ENCODE measurements at places on chromosomes 7 and 10.

DNA sequence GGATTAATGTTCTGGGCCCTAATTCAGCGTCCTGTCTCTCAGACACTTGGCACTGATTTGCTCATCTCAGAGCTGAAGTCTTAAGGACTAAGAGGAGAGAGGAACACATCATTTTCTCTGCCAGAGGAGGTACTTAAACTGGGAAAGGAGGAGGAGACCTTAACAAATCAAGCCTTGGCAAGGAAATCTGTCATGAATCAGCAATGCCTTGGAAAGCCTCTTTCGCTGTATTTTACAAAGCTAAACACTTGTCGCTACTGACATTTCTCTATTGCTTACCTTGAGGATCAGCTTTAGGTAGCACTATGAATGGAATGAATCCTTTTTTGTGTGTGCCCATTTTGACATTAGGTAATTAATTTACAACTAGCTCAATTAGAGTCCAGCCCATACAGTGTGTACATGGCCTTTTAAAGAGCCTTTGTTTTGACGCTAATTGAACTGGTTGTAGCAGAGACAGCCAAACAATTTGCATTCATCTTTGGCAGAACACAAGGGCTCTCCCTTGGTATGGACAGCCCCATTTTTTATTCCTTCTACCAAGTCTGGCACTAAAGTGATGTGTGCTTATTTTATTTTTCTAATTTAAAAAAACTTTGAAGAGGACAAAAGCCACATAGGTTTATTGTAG is 37.4 kb downstream of the AUTS2 start:
- no peak for DNase-seq

- DNase-seq, result no peak
Observed at GRCh38 chr10:20963721-20964595, 66.8 kb upstream of the NEBL start.

- peak; percentile 98 for DNase-seq
Observed at GRCh38 chr10:3095373-3096139, 28.2 kb downstream of the PFKP start.

- peak; percentile 60 for DNase-seq
Observed at GRCh38 chr10:64071218-64071617, 550.0 kb downstream of the REEP3 start.

DNA sequence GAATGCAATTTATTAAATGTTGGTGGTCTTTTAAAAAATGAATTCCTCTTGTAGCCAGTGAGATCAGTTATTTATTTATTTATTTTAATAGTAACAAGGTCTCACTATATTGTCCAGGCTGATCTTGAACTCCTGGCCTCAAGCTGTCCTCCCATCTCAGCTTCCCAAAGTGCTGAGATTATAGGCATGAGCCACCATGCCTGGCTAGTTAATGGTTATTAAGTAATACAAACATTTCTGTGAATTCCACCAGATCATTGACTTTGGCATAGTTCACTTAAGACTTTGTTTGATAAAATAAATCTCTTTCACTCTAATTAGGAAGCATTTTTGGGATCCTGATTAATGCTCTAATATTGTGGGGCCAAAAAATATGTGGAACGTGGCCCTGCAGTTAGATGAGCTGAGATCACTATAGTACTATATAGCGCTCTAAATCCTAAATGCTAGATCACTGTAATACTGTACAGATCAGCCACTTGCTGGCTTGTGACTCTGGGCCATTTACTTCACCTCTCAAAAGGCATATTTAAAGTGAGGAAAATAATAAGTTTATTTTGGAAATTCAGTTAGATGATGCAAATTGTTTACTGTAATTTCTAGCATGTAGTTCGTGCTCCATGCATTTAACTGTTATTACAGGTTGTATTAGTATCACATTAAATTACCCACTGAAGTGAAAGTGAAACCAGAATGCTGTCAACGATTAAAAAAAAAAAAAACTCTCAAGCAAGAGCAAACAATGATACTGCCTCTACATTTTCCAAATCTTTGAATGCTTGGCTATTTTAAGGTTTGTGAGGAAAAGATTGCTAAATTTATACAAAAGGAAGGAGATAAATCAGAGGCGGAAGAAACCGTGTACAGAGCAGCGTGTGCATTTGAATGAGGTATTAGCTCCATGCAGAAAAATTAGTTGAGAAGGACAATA is 15.9 kb upstream of the FAS start:
- DNase-seq, result no peak

- DNase-seq, result no peak
Observed at GRCh38 chr7:91570560-91570959, 306.3 kb downstream of the FZD1 start.

GRCh38 chr7:34758111-34758601 is 100.1 kb downstream of the NPSR1 start:
- DNase-seq, result no peak

GRCh38 chr10:93364966-93365365 is 117.2 kb downstream of the MYOF start:
- DNase-seq, result no peak

- no peak for DNase-seq
Observed at GRCh38 chr7:106463851-106464611, 179.2 kb upstream of the NAMPT start.
